T-cell (primary cell): ENCODE measurements at places on chromosomes 16 and 17. TPM values are rescaled to one million over a fixed set of nuclear protein-coding genes. Genes with fewer than 3 reads are reported as not detected.

GRCh38 chr16:72400257-72401083 is 228.5 kb upstream of the PMFBP1 start:
- DNase-seq: no peak

Gene PLCG2
- 10.0 TPM for total RNA-seq

GRCh38 chr17:8825802-8826201 is 26.6 kb upstream of the MFSD6L start:
- no peak for DNase-seq

Gene TMC7
- total RNA-seq: not detected

DNA sequence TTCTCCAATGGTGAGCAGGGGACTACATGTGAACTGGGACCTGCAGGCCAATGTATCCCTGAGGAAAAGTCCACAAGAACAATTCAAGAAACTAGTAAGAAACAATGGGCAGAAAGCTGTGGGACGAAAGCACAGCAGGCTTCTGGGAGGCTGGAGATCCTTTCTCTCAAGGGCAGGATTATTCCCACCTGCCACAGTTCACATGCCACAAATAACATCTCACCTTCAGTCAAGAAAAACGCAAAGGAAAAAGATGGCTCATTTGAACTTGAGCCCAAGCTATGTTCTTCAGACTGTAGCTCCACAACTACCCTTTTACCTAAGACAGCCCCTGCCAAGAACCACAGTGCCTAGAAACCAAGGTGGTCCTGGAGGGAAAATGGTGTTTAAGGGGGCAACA is 13.0 kb downstream of the HAS3 start:
- DNase-seq: no peak

DNA sequence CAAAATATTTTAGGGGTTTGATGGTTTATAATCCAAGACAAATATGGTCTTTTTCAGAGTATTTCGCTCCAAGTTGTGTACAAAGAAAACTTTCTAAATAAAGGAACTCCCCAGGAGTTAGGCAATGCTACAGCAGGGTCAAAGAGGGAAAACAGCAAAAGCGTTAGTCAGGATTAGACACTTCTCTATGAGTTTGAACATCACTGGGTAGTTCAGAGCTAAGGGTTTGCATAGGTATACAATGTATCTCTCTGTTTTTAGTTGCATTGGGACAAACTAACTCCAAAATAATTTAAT is 34.8 kb downstream of the FAM20A start:
- DNase-seq: no peak

Gene GRAP
- total RNA-seq: 26.5 TPM

- DNase-seq: no peak
Measured at GRCh38 chr17:76747716-76748363, 9.9 kb downstream of the MFSD11 start.

DNA sequence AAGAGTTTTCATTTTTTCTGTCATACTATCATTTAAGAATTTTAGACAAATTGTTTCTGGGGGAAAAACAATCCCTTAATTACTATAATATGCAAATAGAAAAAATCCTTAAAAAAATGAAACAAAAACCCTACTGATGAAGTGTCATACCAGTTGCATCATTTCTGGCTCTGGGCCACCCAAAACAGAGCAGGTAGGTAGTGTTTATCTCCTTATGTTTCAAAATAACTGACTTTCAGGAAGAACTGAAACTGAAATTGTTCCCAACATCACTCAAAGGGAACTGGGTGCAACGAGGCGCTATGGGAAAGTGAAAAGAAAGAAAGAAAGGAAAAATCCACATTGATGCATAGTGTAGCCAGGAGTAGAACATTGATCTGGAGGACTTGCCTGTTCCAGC is 653.1 kb upstream of the SOX9 start:
- DNase-seq: no peak

GRCh38 chr16:69199382-69199781 is 12.4 kb downstream of the SNTB2 start:
- no peak for DNase-seq

- peak; percentile 58 for DNase-seq
Measured at GRCh38 chr17:32998111-32998886, 6.7 kb downstream of the SPACA3 start.

GRCh38 chr16:66656547-66656946 is 40.0 kb downstream of the CMTM4 start:
- DNase-seq: no peak

Gene MILR1
- total RNA-seq: 0.76 TPM

Gene EME1
- 1.5 TPM for total RNA-seq

DNA sequence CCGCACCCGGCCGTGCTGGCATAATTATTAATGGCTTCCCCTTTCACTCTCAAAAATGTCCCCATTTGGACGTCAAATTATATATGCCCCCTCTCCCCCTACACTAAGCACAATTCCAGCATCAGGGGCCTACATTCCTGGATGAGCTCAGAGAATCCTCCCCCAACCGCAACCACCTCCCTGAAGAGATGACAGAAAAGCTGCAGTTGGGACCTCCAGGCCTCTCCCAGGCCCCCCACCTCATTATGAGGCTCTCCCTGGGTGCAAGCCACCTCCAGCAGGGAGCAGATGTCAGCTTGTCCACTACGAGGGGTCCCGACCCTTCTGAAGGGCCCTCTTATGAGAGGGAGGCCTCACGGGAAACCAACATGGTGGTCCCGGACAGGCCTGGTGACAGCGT is 18.5 kb upstream of the NCBP3 start:
- no peak for DNase-seq

Gene NMRAL1
- total RNA-seq: 65.4 TPM

- DNase-seq: peak; percentile 84
Measured at GRCh38 chr17:7857713-7858521, at the start of gene CYB5D1. Gene CYB5D1 (plus strand): TSS chr17:7858003. CDS start chr17:7858135, 132 bp downstream.

GRCh38 chr16:3223913-3224515 is 10.9 kb downstream of the ZNF200 start:
- DNase-seq: no peak

DNA sequence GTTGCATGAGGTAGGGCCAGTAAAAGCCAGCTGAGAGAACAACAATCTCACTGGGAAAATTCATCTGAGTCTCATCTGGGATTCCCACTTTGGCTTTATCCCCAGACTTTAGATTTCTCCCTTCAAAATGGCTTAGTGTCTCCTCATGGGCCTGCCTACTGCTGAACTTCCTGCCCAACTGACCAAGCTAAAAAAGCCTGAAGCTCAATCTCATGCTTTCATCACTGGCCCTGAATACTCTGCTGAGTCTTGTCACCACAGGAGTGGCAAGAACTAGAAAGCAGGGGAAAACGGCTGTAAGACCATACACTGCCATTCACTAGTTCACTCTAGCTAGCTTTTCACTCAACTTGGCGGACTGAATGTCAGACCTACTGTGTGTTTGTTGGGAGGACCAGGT is 96.4 kb upstream of the NOG start:
- no peak for DNase-seq

DNA sequence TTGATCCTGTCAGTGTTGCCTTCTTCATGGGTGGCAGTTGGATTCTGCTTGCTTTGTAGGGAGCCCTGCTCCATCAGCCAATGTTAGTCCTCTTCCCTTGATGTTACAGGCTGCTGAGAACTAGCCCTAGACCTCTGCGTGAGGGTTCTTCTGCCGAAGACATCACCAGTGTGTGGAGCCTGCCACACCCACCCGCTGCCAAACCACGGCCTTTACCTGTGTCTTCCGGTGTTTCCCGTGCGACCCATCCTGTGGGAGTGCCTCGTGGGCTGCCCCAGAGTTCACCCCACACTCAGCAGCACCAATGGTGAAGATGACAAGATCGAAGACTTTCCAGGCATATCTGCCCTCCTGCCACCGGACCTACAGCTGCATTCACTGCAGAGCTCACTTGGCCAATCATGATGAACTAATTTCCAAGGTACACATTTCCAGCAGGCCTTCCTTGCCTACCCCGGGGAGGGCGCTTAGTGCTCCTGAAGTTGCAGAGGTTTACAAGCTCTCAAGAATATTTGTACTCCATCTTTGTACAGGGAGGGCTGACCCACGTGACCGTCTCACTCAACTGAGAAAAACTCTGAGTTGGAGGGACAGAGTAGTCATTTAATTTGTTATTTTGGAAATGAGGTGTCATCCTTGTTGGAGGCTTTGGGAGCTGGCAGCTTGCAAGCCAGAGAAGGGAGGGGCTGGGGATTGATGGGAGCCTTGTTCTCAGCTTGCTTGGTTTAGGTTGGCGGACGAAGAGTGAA is 21.8 kb downstream of the YPEL2 start:
- no peak for DNase-seq

GRCh38 chr16:54283725-54284318 is 2.8 kb downstream of the IRX3 start:
- no peak for DNase-seq

Gene HEXIM1
- 55.9 TPM for total RNA-seq

DNA sequence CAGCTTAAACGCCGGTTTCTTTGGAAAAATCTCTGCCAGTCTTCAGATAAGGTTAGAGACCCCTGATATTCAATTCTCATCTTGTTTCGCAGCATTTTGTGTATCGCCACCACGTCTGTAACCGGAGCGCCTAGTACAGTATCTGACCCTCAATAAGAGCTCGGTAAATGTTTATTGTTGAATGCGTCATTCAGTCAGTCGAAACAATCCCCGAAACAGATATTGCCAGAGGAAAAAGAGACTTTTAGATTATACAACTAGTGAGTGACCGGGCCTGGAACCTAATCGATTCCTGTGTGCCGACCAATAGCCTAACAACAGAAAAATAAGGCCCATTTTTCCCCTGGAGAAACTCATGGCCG is 626 bp downstream of the PELP1 start:
- no peak for DNase-seq

GRCh38 chr17:38358586-38359513 is 7.2 kb downstream of the SOCS7 start:
- DNase-seq: no peak

GRCh38 chr16:31221357-31222160 is 4.6 kb upstream of the PYDC1 start:
- no peak for DNase-seq

DNA sequence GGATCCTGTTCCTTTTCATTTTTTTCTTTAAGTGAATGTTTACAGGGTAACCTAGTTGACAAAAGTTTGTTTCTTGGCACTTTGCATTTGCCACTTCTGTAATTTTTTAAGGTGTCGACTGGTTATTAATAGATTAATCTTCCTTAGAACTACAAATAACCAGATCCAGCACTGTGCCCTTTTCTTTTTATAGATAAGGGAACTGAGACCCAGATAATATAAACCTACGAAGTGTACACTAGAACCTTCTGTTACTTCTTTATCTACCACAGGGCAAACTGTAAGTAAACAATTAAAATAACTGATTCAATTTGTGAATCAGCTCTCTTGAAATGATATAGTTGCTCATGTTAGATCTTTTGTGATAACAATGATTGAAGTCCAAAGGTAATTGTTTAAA is 55.4 kb downstream of the NLK start:
- DNase-seq: no peak

Gene TAT
- not detected for total RNA-seq

GRCh38 chr16:31471875-31472708 is at the start of gene TGFB1I1:
Gene TGFB1I1 (plus strand): TSS chr16:31472152. CDS start chr16:31472189, 37 bp downstream.
- no peak for DNase-seq

Gene SCARF1
- 1.4 TPM for total RNA-seq

- no peak for DNase-seq
Measured at GRCh38 chr16:13938480-13938879, 18.5 kb downstream of the ERCC4 start.

Gene CD300E
- not detected for total RNA-seq

GRCh38 chr16:75343941-75344340 is 89.4 kb downstream of the CFDP1 start:
- no peak for DNase-seq

DNA sequence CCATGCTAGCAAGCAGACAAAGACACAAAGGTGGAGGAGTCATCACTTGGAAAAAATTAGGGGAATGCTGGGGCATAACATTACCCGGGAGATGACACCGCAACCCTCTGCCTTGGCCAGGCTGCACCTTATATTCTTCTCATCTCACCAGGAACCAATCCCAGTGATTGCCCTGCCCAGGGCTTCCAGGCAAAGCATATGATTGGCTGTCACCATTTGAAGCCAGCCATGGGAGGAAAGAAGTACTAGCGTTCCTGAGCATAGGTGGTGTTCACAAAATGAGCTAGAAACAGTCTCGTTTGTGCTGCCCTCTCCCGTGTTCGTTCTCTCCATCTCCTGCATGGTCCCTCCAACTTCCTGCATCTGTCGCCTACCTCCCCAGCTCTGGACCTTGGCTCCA is 29.6 kb downstream of the TEKT5 start:
- DNase-seq: no peak

DNA sequence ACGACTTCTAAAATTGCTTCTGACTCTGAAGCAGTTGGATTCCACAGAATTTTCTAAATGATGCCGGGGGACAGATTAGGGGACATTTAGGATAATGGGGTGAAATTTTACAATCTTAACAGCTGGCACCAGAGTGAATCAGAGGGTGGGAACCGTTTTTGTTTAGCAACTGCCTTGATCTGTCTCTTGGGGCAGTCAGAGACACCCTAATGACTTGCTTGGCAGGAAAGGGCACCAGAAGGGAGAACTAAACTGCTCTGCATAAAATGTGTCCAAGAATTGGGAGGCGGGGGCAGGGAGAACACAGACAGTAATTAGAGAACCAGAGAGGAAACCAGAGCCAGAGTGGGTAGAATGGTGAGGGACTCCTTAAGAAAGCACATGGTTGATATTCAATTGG is 6.1 kb upstream of the ABCC12 start:
- no peak for DNase-seq

Gene AXIN1
- total RNA-seq: 38.5 TPM

Gene KAT8
- total RNA-seq: 102 TPM

Gene OR3A2
- 0.63 TPM for total RNA-seq

DNA sequence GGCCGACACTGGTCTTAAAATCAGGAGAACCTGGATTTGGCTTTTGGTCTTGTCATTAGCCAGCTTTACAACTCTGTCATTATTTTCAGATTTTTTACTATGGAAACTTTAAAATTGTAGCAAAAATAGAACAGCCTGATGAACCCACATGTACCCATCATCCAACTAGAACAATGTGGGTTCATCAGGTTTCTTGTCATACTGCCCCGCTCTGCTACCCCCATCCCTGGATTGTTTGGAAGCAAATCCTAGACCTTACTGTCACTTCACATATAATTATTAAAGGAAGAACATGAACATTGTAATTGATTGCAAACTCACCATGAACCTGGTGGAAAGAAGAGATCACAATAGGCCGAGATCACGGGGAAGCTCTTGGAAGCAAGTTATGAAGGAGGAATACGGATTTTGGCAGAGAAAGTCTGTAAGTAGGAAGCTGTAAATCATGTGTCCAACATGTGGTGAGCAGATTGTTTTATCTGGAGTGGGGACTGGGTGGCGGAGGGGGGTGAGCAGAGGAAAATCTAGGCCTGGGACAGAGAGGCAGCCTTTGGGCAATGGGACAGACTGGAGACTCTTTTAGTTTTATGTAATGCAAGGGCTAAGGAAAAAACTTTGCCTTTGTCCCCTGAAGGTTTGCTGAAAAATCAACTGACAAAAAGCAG is 67.0 kb downstream of the PITPNC1 start:
- DNase-seq: no peak

- DNase-seq: no peak
Measured at GRCh38 chr16:66935314-66936011, at the start of gene CES2. Gene CES2 (plus strand): TSS chr16:66935516. CDS start chr16:66935636, 120 bp downstream.

DNA sequence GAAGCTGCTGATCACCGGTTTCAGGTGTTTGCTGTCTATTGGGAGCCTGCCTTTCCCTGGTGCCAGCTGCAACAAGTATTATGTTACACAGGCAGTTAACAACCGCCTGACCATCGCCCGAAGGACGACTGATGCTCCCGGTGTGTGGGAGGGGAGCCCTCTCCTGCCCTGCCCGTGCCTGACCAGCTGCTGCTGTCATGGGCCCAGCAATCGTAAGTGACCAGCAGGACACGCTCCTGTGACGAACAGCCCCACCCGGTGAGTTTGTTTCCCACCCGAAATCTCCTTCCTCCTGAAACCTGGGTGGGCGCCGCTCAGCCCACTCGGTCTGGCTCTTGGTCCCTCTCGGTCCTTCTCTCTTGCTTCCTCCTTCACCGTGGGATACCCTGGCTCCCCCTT is 17.9 kb upstream of the UBE2I start:
- no peak for DNase-seq
